Stomach (tissue), 19 donors: ENCODE measurements at places on chromosomes 13 and 19. TPM values are rescaled to one million over a fixed set of nuclear protein-coding genes. Genes with fewer than 3 reads are reported as not detected.

ZNF177 gene
- polyA plus RNA-seq, result 0.92 TPM

NAPA gene
- 105 TPM for polyA plus RNA-seq

REEP6 gene
- polyA plus RNA-seq, result 6.1 TPM

PGLYRP1 gene
- polyA plus RNA-seq, result not detected

RINL gene
- 10.0 TPM for polyA plus RNA-seq

SHISA7 gene
- not detected for polyA plus RNA-seq

PNMA8B gene
- 0.76 TPM for polyA plus RNA-seq

ANKRD24 gene
- polyA plus RNA-seq, result 1.8 TPM

TLE2 gene
- 24.1 TPM for polyA plus RNA-seq

DCT gene
- polyA plus RNA-seq, result 0.06 TPM

C19orf67 gene
- not detected for polyA plus RNA-seq

CLDND2 gene
- polyA plus RNA-seq, result 0.88 TPM

CGB8 gene
- not detected for polyA plus RNA-seq

FZR1 gene
- polyA plus RNA-seq, result 17.2 TPM

CCDC9 gene
- 14.3 TPM for polyA plus RNA-seq

SOHLH2 gene
- not detected for polyA plus RNA-seq
